Psoas muscle (tissue), 8 donors: ENCODE measurements at places on chromosomes 4 and X. TPM values are rescaled to one million over a fixed set of nuclear protein-coding genes. Genes with fewer than 3 reads are reported as not detected.

The ARHGAP36 gene
- polyA plus RNA-seq, result 0.01 TPM

The AR gene
- 3.6 TPM for polyA plus RNA-seq

The EDNRA gene
- 0.86 TPM for polyA plus RNA-seq

The DUX4 gene
- not detected for polyA plus RNA-seq

The CD40LG gene
- polyA plus RNA-seq, result not detected

The KLF3 gene
- 12.2 TPM for polyA plus RNA-seq

The P2RY10 gene
- not detected for polyA plus RNA-seq

The RBM47 gene
- polyA plus RNA-seq, result 0.17 TPM

The USP38 gene
- polyA plus RNA-seq, result 120 TPM

The CXCL8 gene
- 0.21 TPM for polyA plus RNA-seq

The SPARCL1 gene
- 219 TPM for polyA plus RNA-seq

The RAB9A gene
- 25.4 TPM for polyA plus RNA-seq

The PLXNB3 gene
- polyA plus RNA-seq, result 0.13 TPM

The GPR143 gene
- not detected for polyA plus RNA-seq

The CFAP47 gene
- not detected for polyA plus RNA-seq

The CHRDL1 gene
- polyA plus RNA-seq, result 1.9 TPM

The PRMT9 gene
- polyA plus RNA-seq, result 4.3 TPM

The ZGRF1 gene
- 1.7 TPM for polyA plus RNA-seq

The GC gene
- not detected for polyA plus RNA-seq

The GAGE13 gene
- not detected for polyA plus RNA-seq

The STBD1 gene
- polyA plus RNA-seq, result 11.7 TPM

The JCHAIN gene
- polyA plus RNA-seq, result 0.15 TPM

The SLC7A11 gene
- polyA plus RNA-seq, result 0.12 TPM

The CCDC149 gene
- 5.3 TPM for polyA plus RNA-seq
